NCI-H82 (cell line): ENCODE measurements at places on chromosomes 5 and 9.

- DNase-seq: no peak
Measured at GRCh38 chr9:7103771-7104170, 346.0 kb downstream of the KDM4C start.

DNA sequence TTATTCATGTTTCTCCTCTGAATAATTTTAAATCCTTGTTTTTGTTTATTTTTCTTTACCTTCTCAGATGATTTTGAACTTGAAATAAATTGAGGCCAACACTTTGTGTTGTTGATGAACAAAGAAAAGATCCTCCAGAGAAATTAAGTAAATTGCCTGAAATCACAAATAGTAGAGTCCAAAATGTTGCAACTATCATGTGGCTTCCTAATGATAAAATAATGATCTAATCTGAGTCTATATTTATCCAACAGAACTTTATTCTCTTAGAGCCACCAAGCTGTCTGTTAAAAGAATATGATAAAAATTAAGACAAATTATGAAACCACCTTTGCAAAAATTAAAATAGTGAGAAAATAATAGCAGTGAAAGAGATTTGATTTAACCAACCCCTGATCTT is 132.2 kb upstream of the SPEF2 start:
- DNase-seq: no peak

GRCh38 chr5:575636-576035 is 36.5 kb upstream of the CEP72 start:
- no peak for DNase-seq

- peak; percentile 67 for DNase-seq
Measured at GRCh38 chr9:116959809-116960208, 272.7 kb downstream of the TRIM32 start.

- DNase-seq: no peak
Measured at GRCh38 chr5:132203464-132203818, 24.2 kb downstream of the P4HA2 start.

GRCh38 chr5:40475561-40475960 is 204.2 kb upstream of the PTGER4 start:
- no peak for DNase-seq

DNA sequence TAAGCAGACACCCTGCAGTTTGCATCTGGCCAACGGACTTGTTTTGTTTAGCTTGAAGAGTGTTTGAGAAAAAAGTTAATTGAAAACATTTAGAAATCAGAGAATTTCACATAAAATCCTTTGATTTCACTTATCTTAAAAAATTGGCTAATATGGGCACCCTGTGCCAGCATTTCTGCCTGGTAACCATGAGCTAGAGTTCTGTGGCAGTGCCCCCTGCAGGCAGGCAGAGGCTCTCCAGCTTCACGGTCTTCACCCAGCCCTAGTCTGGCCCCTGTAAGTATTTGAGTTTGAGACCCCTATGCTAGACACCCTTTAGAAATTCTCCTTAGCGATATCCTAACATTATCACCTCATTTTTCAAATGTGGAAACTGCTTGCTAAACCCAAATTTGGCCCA is 18.8 kb upstream of the FANCC start:
- DNase-seq: peak; percentile 9

DNA sequence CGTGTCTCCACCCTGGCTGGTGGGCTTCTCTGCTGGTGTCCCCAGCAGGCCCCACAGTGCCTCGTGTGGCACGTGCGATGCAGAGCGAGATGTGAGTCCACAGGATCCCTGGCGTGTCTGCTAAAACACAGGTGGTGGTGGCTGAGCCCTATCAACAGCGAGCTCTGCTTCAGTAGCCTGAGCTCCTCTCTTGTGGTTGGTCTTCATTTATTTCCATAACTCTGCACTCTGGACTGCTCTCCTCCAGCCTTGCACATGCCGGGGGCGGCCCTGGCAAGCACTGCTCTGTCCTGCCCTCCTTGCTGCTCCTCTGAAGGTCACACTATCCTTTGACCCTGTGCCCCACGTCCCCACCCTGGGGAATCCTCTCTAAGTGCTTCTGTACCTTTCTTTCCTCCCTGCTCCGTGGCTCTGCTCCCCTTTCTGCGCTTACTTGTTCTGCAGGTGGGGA is 59.2 kb downstream of the NSUN2 start:
- DNase-seq: peak; percentile 34
